ENCODE measurements at places on chromosomes 7 and 10.
A peak's percentile ranks its signal among the peaks of the same experiment; 100 is the strongest.

GRCh38 chr7:82211333-82211732 is 232.2 kb downstream of the CACNA2D1 start:
- no peak for DNase-seq
- no peak overlapping the region for H3K4me3 ChIP-seq
- H3K27me3 ChIP-seq, result no peaks in the 10 kb centered on the region
- no peaks in the 10 kb centered on the region for H3K4me1 ChIP-seq
- no peaks in the 10 kb centered on the region for H3K36me3 ChIP-seq

- no peaks in the 10 kb centered on the region for H3K4me1 ChIP-seq
- no peak overlapping the region for H3K4me3 ChIP-seq
- no peak for DNase-seq
- no peak overlapping the region for H3K27ac ChIP-seq
- no peaks in the 10 kb centered on the region for H3K27me3 ChIP-seq
Observed at GRCh38 chr10:5650664-5651387, 15.6 kb downstream of the ASB13 start.

DNA sequence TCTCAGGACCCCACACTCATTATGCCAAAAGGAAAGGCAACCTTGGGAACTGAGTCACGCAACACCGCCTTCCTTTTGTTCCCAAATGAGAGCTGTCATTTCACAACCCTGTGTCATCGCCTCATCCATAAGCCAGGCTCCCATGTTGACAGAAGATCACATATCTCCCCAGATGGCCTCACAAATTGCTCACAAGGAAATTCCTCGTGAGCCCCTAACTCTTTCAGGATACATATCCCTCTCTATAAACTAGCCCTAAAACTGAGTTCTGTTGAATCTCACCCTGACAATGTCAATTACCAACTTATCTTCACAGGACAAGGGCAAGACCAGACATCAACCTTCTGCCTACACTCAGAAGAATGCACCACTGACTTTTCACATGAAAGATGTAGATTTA is 22.6 kb downstream of the CCDC3 start:
- no peak for DNase-seq
- H3K27me3 ChIP-seq, result no peaks in the 10 kb centered on the region
- no peaks in the 10 kb centered on the region for H3K36me3 ChIP-seq
- H3K27ac ChIP-seq, result no peak overlapping the region
- H3K4me3 ChIP-seq, result no peak overlapping the region
- no peaks in the 10 kb centered on the region for H3K4me1 ChIP-seq

- no peak for DNase-seq
- no peaks in the 10 kb centered on the region for H3K36me3 ChIP-seq
- H3K4me1 ChIP-seq, result peaks cover 13% of the 10 kb centered on the region
- H3K4me3 ChIP-seq, result no peak overlapping the region
- no peak overlapping the region for H3K27ac ChIP-seq
Observed at GRCh38 chr7:22586786-22587140, 86.8 kb upstream of the STEAP1B start.

DNA sequence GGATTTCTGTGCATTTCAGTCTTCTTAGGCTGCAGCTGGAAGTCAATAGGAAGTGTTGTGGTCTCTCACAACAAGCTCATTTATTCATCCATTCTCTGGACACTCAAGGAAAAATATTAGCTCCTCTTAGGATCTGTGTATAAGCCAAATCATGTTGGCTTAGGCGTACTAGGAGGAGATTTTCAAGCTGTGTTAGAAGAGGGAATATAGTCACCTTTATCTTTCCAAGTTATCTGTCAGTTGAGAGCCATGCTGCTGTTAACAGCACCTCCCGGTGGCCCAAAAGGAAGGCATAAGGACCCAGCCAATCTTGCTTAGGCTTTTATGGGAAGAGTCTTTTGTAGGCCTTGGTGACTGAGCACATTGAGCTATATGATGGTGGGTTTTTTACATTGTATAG is 220.0 kb downstream of the LRMDA start:
- DNase-seq, result peak; percentile 13
- H3K4me1 ChIP-seq, result no peaks in the 10 kb centered on the region
- no peak overlapping the region for H3K4me3 ChIP-seq
- peaks cover 4% of the 10 kb centered on the region for H3K27me3 ChIP-seq

GRCh38 chr10:59000162-59000825 is 176.1 kb upstream of the PHYHIPL start:
- no peak for DNase-seq
- no peaks in the 10 kb centered on the region for H3K4me1 ChIP-seq
- H3K36me3 ChIP-seq, result no peaks in the 10 kb centered on the region
- no peak overlapping the region for H3K4me3 ChIP-seq

- H3K27me3 ChIP-seq, result peaks cover 56% of the 10 kb centered on the region
- H3K4me1 ChIP-seq, result no peaks in the 10 kb centered on the region
- no peak overlapping the region for H3K4me3 ChIP-seq
- no peak overlapping the region for H3K27ac ChIP-seq
Observed at GRCh38 chr7:151172273-151173141, 5.0 kb upstream of the GBX1 start.

DNA sequence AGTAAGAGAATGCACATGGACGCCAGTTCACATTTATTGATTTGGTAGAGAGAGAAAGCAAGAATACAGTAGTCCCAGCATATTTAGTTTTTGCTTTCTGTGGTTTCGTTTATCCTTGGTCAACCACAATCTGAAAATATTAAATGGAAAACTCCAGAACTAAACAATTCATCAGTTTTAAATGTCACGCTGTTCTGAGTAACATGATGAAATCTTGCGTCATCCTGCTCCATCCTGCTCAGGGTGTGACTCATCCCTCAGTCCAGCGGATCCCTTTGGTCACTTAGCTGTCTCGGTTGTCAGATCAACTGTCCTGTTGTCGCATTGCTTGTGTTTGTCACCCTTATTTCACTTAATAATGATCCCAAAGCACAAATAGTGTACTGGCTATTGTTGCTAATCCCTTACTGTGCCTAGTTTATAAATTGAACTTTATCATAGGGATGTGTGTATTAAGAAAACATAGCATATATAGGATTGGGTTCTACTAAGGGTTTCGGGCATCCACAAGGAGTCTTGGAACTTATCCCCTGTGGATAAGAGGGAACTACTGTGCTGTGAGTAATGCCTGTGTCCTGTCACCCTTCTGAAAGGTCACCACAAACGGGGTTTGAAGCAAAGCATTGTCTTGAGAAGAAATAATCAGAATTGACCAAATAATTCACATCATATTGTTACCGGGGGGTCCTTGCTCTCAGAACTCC is 73.6 kb downstream of the OTUD1 start:
- no peak overlapping the region for H3K27ac ChIP-seq
- H3K36me3 ChIP-seq, result no peaks in the 10 kb centered on the region
- no peaks in the 10 kb centered on the region for H3K27me3 ChIP-seq
- no peaks in the 10 kb centered on the region for H3K4me1 ChIP-seq
- no peak for DNase-seq
- no peak overlapping the region for H3K4me3 ChIP-seq

DNA sequence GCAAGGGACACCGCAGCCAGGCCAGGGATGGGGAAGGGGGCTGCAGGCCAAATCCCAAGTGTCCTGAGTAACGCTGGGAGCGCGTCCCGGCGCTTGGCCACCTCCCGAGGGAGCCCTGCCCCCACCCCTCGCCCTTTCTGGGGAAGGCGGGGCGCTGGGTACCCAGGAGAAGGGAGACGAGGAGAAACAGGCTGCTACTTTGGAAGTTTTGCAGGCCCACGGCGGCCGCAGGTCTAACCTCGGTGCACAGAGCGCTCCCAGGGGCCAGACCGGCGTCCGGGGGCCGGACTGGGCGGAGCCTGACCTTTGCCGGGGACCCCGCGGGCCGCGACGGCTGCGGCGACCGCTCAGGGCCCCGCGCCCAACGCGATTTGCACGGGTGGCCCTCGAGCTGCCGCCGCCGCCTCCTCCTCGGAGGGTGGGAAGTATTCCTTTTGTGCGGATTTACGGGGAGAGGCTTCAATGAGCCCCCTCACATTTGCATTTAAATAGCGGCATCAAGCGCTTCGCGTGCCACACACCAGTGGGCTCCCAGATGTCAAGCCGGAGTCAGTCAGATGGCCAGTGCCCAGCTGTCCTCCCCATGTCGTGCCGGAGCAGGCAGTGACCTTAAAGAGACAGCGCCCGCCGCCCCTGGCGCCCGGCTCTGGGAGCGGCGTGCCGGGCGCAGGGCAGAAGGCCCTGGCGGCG is 3.0 kb upstream of the EBF3 start:
- peaks cover 79% of the 10 kb centered on the region for H3K27me3 ChIP-seq
- H3K27ac ChIP-seq, result no peak overlapping the region
- H3K4me3 ChIP-seq, result peak overlapping the region; percentile 55
- H3K4me1 ChIP-seq, result peaks cover 35% of the 10 kb centered on the region
- no peak for DNase-seq

GRCh38 chr7:140417456-140418155 is 13.7 kb downstream of the RAB19 start:
- no peaks in the 10 kb centered on the region for H3K27me3 ChIP-seq
- DNase-seq, result no peak
- H3K4me3 ChIP-seq, result no peak overlapping the region
- H3K4me1 ChIP-seq, result no peaks in the 10 kb centered on the region
- H3K36me3 ChIP-seq, result no peaks in the 10 kb centered on the region
- no peak overlapping the region for H3K27ac ChIP-seq

DNA sequence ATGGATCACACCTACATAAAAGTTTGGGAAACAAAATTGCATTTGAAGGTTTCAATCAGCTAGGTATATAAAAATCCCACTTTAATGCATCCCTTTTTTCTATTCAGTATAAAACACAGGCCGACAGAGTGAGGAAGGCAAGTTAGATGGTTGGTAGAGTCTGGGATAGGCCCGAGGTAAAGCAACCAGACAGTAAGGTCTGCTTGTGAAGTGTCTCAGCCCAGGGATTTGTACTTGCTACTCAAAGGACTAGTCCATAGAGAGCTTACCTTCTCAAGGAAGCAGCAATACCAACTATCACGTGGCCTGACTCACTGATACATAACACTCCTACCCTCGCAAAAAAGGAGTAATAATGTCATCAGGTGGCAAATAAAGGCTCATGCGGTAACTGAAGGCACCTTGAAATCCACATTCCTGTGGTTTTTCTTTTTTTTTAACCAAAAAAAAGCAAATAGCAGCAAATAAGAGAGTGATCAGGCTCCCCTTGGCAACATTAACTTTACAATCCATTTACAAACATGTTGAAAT is 56.2 kb upstream of the ATP6V0A4 start:
- no peak overlapping the region for H3K4me3 ChIP-seq
- no peak overlapping the region for H3K27ac ChIP-seq
- no peak for DNase-seq
- H3K36me3 ChIP-seq, result peaks cover 20% of the 10 kb centered on the region
- H3K27me3 ChIP-seq, result no peaks in the 10 kb centered on the region

- no peak overlapping the region for H3K27ac ChIP-seq
- no peaks in the 10 kb centered on the region for H3K4me1 ChIP-seq
- no peak for DNase-seq
Observed at GRCh38 chr10:133464582-133465031, 10.9 kb downstream of the SCART1 start.

- H3K36me3 ChIP-seq, result no peaks in the 10 kb centered on the region
- no peak overlapping the region for H3K27ac ChIP-seq
- H3K27me3 ChIP-seq, result peaks cover 94% of the 10 kb centered on the region
- peaks cover 12% of the 10 kb centered on the region for H3K4me1 ChIP-seq
Observed at GRCh38 chr7:27214239-27214950, 14.5 kb upstream of the HOXA13 start.

- no peak within 1 kb of the TSS for H3K27ac ChIP-seq
- DNase-seq, result no peak
- H3K4me3 ChIP-seq, result no peak within 1 kb of the TSS
- H3K27me3 ChIP-seq, result no peaks in the 10 kb centered on the region
Observed at GRCh38 chr7:50564640-50565558, at the start of gene DDC. DDC (minus strand) TSS chr7:50565405; CDS start chr7:50544085, 21,320 bp downstream.

- no peak for DNase-seq
- H3K4me3 ChIP-seq, result no peak overlapping the region
- no peaks in the 10 kb centered on the region for H3K4me1 ChIP-seq
- H3K27me3 ChIP-seq, result no peaks in the 10 kb centered on the region
Observed at GRCh38 chr7:96093435-96093834, 228.5 kb downstream of the SLC25A13 start.

GRCh38 chr10:24418532-24418931 is 209.6 kb downstream of the KIAA1217 start:
- no peak overlapping the region for H3K27ac ChIP-seq
- H3K4me1 ChIP-seq, result no peaks in the 10 kb centered on the region
- H3K36me3 ChIP-seq, result no peaks in the 10 kb centered on the region
- DNase-seq, result no peak

- 0 out of 2 replicates have a peak, but pooled peaks cover 5% of the 10 kb centered on the region for H3K4me1 ChIP-seq
- no peaks in the 10 kb centered on the region for H3K27me3 ChIP-seq
- no peaks in the 10 kb centered on the region for H3K36me3 ChIP-seq
- no peak for DNase-seq
Observed at GRCh38 chr7:4774658-4775249, 669 bp upstream of the AP5Z1 start.

GRCh38 chr10:110040767-110041478 is 33.1 kb downstream of the ADD3 start:
- H3K36me3 ChIP-seq, result no peaks in the 10 kb centered on the region
- H3K4me3 ChIP-seq, result no peak overlapping the region
- DNase-seq, result no peak
- H3K4me1 ChIP-seq, result no peaks in the 10 kb centered on the region
- no peaks in the 10 kb centered on the region for H3K27me3 ChIP-seq
- no peak overlapping the region for H3K27ac ChIP-seq

DNA sequence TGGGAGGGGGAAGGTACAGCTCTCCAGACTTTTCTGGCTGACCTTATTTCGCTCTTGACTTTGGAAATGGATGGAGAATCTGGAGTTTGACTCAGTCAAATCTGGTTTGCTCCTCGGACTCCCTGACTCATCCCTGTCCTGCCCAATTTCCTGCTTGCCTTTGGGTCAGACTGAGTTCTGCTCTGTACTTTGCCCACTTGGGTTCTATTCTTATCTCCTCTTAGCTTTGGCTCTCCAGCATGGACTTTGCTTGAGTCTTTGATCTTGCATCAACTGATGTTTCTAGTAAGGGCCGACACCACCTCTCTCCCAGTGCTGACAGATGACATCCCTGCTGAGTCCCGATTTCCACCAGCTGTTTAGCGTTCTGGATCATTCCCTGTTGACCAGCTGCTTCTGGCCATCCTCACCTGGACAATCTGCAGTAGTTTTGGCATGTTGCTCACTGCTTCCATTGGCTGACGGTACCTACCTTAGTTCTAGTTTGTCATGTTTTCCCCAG is 335.3 kb downstream of the SUGCT start:
- H3K27ac ChIP-seq, result no peak overlapping the region
- no peak overlapping the region for H3K4me3 ChIP-seq
- no peaks in the 10 kb centered on the region for H3K4me1 ChIP-seq
- no peak for DNase-seq

GRCh38 chr7:30027065-30027456 is 559 bp upstream of the FKBP14 start:
- H3K4me3 ChIP-seq, result peak overlapping the region; percentile 97
- no peaks in the 10 kb centered on the region for H3K36me3 ChIP-seq
- no peak overlapping the region for H3K27ac ChIP-seq
- H3K27me3 ChIP-seq, result no peaks in the 10 kb centered on the region
- H3K4me1 ChIP-seq, result peaks cover 3% of the 10 kb centered on the region

- no peak for DNase-seq
- H3K4me1 ChIP-seq, result no peaks in the 10 kb centered on the region
- no peak overlapping the region for H3K27ac ChIP-seq
- H3K27me3 ChIP-seq, result no peaks in the 10 kb centered on the region
Observed at GRCh38 chr7:4483851-4484250, 198.2 kb upstream of the FOXK1 start.

Measured in H1 (cell line).